Stimulated activated CD8-positive, alpha-beta memory T cell treated with anti-CD3 and anti-CD28 coated beads, Interleukin-7, amount 100 ng/mL, for 48 hours (primary cell): ENCODE measurements at places on chromosomes 6 and 20.

- no peak for DNase-seq
These were observed 3.3 kb downstream of the ARHGAP40 start for GRCh38 chr20:38604873-38605303.

DNA sequence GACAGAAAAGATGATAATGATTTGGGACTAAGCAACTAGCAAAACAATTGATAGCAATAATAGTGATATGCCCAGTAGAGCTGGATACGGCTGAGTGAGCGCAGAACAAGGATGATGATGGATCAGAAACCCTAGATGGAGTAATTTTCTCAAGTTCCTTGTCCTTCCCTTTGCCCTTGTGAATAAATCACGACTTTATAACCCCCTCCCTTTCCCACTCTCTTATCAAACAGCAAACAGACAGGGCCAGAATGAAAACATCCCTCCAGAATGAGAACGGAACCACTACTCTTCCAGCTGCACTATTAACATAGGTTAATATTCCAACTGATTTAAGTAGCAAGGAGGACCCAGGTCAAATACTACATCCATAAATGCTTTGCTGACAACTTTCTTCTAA is 1.3 kb upstream of the MTFR2 start:
- DNase-seq, result no peak

GRCh38 chr20:64192406-64192805 is 28.2 kb downstream of the MYT1 start:
- DNase-seq, result no peak

- no peak for DNase-seq
These were observed 23.1 kb downstream of the PFDN4 start for GRCh38 chr20:54231036-54231435.

- no peak for DNase-seq
These were observed 35.3 kb downstream of the PHIP start for GRCh38 chr6:79042799-79043126.

DNA sequence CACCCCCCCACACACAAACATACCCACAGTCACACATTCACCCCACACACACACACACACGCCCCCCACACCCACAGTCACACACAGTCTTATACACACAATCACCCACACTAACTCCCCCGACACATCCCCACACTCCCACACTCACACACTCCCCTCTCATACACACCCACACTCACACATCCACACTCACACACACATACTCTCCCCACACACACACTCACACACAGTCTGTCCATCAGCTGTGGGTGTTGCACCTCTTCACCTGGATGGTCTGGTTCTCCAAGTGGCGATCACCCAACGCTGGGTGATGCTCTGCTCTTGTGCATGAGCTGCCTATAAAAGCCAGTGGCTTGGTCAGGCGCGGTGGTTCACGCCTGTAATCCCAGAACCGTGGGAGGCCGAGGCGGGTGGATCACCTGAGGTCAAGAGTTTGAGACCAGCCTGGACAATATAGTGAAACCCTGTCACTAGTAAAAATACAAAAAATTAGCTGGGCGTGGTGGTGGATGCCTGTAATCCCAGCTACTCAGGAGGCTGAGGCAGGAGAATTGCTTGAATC is 158.9 kb downstream of the SMOC2 start:
- DNase-seq, result no peak

- no peak for DNase-seq
These were observed 343.5 kb downstream of the NRN1 start for GRCh38 chr6:5663259-5663658.

- no peak for DNase-seq
These were observed 15.2 kb upstream of the AMD1 start for GRCh38 chr6:110859335-110859792.

DNA sequence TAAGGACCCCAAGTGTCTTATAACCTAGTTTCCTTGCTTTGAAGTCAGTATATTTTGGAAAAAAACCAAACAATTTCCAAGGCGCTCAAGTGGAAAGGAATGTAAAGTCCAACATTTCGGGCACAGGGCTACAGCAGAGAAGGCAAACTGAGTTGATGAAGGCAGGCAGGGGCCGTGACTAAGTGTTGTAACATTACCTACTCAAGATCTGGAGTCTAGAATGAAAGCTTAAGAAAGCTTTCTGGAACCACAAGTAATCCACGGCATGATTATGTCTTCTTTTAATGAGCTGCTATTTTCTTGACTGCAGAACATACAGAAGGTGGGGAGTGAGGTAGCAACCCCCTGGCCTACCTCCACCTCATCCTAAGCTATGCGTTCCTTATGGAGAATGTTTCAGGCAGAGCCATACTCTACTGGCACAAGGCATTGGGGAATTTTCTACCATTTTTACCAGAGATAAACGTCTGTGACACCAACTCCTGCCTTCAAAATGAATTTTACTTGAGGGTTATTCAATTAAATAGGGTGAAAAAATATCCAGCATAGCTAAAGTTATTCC is 4.3 kb downstream of the PPP1R10 start:
- no peak for DNase-seq

- no peak for DNase-seq
These were observed 184.8 kb downstream of the HIVEP2 start for GRCh38 chr6:142760152-142760551.

DNA sequence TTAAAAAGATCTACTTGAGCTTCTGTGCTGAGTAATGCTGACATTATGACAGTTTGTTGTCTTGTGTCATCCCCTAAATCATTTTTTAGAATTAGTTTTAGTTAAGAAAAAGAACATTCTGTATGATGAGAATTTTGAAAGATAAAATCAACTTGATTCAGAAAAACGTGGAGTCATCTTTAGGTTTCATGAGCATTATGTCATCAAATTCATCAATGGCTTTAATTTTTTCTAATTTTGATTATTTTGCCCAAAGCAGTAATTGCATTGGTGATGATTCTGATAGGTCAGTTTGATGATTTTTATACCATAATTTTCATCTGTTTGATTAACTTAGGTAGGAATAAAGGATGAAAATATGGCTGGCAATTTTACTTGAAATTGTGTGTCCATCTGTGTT is 26.6 kb upstream of the ADGRF4 start:
- no peak for DNase-seq

- no peak for DNase-seq
These were observed 133.4 kb upstream of the CDH4 start for GRCh38 chr20:61118429-61119224.

DNA sequence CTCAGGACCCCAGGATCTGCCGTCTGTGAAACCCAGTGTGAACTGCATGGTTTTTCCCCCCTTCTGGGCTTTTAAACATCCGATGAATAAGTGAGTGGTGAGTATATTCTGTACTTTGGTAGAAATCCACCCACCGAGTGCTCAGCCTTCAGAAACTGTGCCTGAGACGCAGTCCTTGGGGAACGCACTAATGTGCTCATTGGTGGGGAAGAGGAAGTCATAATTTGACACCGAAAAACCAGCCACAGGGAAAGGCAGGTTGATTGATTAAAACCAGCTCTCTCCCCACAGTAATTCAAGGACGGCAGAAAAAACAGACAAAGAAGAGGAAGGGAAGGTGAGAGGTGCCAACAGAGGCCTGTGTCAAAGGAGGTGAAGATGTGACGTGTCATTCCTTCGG is 21.7 kb downstream of the EDN3 start:
- no peak for DNase-seq

- no peak for DNase-seq
These were observed 154.3 kb upstream of the TENT5A start for GRCh38 chr6:81906709-81907204.

DNA sequence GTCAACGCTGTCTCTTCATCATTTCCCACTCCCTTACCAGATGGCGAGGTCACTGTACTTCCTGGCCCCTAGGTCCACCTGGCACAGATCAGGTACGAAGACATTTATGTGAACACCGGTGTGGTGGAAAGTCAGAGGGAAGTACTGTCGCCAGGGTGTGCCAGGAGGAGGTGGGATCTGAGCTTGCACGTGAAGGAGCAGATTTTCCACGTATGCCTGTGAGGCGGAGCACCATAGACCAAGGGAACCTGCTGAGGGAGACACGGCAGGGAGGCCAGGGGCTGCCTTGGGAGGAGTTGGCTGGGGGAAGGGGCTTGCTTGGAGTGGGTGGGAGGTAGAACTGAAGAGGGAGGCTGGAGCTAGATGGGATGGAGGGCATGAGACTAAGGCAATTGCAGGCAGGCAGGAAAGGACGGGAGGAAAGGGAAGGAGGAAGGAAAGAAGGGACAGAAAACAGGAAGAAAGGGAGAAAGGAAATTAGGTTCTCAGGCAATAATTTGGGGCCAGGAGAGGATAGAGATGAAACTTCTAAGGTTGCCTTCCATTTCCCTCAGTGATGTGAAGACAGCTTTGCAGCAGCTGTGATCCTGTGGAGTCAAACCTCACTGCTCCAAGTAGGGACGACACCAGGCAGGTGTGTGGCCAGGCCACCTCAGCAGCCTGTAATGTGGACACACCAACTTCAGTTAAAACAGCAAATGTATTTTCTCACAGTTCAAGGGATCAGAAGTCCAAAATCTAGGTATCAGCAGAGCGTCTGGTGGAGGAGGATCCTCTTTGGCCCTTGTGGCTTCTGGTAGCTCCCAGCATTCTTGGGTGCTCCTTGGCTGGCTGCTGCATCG is 46.8 kb downstream of the CHMP4B start:
- no peak for DNase-seq

- DNase-seq, result no peak
These were observed 477.0 kb downstream of the C6orf118 start for GRCh38 chr6:164832410-164832809.

GRCh38 chr6:109739686-109740085 is 48.6 kb downstream of the FIG4 start:
- DNase-seq, result no peak

DNA sequence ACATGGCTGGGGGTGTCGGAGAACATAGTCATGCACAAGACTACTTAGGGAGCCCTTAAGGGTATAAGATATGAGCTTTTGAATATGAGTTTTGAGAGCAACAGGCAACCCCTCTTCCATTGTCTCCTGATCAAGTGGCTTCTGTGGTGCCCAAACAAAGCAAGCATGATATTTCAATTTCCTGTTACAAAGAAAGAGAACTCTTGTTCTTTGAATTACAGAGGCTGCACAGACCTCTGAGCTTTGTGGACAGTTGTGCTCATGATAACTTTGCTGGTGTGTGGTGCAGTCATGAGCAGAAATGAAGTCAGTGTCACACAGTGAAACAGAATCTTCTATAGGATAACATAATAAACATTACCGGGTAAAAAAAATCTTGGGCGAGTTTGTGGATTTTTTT is 66.8 kb upstream of the THEMIS start:
- no peak for DNase-seq

- no peak for DNase-seq
These were observed 38.5 kb downstream of the RIPOR3 start for GRCh38 chr20:50652702-50653294.

DNA sequence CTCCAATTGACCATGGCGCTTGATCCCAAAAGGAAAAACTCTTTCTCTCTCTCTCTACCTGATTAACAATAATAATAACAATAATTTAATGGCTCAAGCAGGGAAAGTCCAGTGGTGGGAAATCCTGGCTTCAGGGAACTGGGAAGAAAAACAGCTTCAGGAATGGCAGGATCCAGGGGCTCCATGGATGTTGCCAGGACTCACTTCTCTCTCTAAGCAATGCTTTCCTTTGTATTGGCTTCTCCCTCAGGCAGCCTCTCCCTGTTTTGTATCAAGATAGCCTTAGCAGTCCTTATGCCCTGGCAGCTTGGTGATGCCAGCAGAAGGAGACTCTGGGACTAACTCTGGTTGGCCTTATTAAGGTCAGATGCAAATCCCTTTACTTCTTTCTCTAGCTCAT is 13.5 kb upstream of the PTGIS start:
- no peak for DNase-seq

DNA sequence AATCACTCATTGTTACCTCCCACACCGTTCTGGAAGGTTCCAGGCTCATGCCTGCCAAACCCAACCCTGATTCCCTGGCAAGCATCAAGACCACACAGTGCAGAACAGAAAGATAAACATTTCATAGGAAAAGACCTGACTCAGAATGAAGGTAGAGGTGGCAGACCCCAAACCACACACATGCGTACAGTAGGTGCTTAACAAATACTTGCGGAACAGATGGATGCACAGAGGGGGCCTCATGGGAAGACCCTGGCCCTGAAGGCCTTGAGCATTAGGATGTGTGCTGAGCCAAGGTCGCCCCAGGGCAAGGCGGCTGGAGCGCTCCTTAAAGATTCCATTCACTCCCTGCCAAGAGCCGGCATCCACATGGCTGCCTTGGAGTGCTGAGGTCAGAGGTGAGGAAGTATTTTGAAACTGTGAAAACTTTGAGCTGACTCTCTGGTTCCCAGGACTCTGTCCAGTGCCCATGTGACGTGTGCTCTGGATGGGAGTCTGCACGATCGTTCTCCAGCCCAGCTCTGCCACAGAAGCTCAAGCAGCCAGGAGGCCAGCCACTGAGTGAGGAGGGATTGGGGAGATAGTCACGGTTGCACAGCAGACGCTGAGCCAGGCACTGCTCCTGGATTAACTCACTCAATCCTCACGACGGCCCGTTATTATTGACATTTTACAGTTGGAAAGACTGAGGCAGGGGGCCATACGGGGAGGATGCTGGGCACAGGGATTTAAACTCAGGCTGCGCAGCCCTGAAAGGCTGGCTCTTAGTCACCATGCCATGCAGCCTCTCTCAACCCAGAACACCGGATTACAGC is 65.5 kb upstream of the AFDN start:
- DNase-seq, result no peak

DNA sequence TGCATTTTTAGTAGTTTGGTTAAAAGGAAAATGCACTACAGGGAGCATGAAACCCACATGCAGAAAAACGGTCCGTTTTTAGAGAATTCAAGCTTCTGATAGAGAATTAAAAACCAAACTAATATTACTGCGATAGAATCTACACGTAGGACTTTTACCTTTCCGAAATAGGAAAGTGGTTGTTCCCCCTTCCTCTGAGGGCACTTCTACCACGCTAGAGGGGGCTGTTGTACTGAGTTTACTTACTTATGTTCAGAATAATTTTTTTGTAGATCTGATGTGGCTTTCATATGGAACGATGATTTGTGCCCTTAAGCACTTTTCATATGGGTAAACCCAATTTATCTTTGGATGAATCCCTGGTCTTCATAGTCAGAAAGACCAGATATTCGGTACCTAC is 264.3 kb upstream of the PLN start:
- DNase-seq, result peak; percentile 11
